Hepatocyte (in vitro differentiated cells): ENCODE measurements at places on chromosomes 11 and 22. TPM values are rescaled to one million over a fixed set of nuclear protein-coding genes. Genes with fewer than 3 reads are reported as not detected.

- DNase-seq: peak; percentile 80
- no peak overlapping the region for H3K4me3 ChIP-seq
- H3K27me3 ChIP-seq: peaks cover 6% of the 10 kb centered on the region
- H3K36me3 ChIP-seq: no peaks in the 10 kb centered on the region
- H3K27ac ChIP-seq: no peak overlapping the region
Measured at GRCh38 chr11:131064373-131064991, 148.2 kb upstream of the SNX19 start.

DNA sequence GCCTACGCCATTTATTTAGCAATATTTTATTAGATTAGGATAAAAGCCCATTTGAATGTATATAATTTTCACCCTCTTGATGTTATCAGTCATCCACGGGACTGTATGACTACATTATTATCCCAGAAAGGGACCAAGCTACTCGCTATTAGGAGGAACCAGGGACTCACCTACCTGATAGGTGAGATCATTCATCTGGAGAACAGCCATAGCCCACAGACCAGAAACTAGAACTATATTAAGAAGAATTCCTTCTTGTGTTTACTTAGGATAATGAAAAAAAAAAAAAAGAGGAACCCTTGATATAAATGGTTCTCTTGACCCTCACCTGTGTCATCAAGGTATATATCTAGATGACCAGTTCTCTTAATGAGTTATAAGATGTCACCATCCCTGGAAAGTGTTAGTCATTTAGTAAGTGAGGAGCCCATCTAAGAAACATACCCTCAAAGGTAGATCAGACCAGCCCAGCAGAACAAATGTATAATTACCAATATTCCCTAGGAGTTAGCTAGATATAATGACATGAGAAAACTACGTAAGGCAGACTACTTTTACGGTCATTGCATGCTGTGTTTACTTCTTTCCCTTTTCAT, 8.0 kb downstream of the SIK3 start:
- H3K36me3 ChIP-seq: no peaks in the 10 kb centered on the region
- no peaks in the 10 kb centered on the region for H3K27me3 ChIP-seq
- H3K4me1 ChIP-seq: peaks cover 13% of the 10 kb centered on the region
- DNase-seq: no peak

GRCh38 chr11:83070731-83071566, 748 bp downstream of the RAB30 start:
- no peaks in the 10 kb centered on the region for H3K27me3 ChIP-seq
- peak overlapping the region; percentile 10 for H3K4me3 ChIP-seq
- H3K36me3 ChIP-seq: no peaks in the 10 kb centered on the region
- H3K4me1 ChIP-seq: peaks cover 25% of the 10 kb centered on the region

- DNase-seq: no peak
- H3K4me1 ChIP-seq: peaks cover 7% of the 10 kb centered on the region
- no peak overlapping the region for H3K27ac ChIP-seq
- no peaks in the 10 kb centered on the region for H3K27me3 ChIP-seq
Measured at GRCh38 chr11:66625041-66625751, 8.8 kb downstream of the RBM14 start.

DNA sequence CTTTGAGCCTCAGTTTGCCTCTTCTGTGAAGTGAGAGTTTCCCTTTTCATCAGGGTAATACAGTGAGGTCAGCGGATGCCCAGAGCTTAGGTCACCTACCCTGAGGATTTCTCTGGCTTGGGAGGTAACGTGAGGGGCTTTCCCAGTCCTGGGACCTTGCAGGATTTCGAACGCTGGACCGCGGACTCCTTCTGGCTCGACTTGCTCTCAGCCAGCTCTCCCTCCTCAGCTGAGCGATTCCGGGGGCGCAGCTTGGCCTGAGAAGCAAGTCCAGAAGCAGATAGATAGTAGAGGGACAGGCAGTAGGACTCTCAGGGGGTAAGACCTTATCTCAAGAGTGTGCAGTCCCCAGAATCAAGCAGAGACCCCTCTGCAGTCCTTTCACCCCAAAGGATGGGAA, 24.0 kb downstream of the TNKS1BP1 start:
- H3K27me3 ChIP-seq: no peaks in the 10 kb centered on the region
- peaks cover 6% of the 10 kb centered on the region for H3K4me1 ChIP-seq
- no peak for DNase-seq
- peaks cover 10% of the 10 kb centered on the region for H3K36me3 ChIP-seq

DNA sequence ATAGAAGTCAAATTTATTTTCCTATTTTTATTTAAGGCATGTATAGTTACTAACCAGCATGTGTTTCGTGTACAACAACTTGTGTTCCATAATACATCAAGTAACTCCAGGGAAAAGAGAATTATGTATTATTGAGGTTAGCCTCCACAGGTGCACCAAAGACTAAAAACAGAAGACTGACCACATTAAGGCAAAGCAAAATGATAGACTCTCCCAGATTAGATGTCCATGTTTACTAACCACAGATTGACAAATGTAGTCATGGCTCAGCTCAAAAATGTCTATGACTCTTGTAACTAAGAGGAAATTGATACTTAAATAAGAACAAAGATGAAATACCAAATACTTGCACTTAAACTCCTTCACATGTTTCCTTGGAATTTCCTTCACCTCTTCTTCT, 238.5 kb downstream of the METTL15 start:
- H3K27ac ChIP-seq: no peak overlapping the region
- DNase-seq: no peak
- no peak overlapping the region for H3K4me3 ChIP-seq
- no peaks in the 10 kb centered on the region for H3K36me3 ChIP-seq

DNA sequence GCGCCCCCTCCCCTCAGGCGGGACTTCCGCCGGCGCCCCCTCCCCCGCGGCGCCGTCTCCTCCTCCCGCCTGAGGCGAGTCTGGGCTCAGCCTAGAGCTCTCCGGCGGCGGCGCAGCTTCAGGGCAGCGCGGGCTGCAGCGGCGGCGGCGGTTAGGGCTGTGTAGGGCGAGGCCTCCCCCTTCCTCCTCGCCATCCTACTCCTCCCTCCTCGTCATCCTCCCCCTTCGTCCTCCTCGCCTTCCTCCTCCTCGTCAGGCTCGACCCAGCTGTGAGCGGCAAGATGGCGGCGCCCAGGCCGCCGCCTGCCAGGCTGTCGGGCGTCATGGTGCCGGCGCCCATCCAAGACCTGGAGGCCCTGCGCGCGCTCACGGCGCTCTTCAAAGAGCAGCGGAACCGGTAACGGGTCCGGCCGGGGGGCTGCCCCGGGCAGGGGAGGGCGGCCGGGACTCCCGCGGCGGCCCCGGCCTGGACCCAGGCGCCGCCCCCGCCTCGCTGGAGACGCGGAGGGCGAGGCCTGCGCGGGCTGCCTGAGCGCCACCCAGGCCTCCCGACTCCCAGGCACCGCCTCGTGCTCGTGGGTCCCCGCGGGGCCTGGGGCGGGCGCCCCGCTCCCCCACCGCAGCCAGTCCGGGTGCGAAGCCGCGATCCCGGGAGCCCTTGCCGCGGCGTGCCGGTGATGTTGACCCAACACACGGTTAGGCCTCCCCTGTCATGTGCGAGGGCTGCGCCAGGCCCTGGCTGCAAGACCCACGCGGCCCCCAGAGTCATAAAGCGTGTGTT, at the start of gene ATXN10:
Gene ATXN10, plus strand, starts transcription at position 52 of the 781 bp plus-strand sequence. Its CDS starts 230 bp downstream, at position 282.
- no peaks in the 10 kb centered on the region for H3K27me3 ChIP-seq
- peak within 1 kb of the TSS; percentile 83 for H3K4me3 ChIP-seq
- peak; percentile 89 for DNase-seq
- peak within 1 kb of the TSS; percentile 95 for H3K27ac ChIP-seq
- H3K4me1 ChIP-seq: peaks cover 15% of the 10 kb centered on the region

GRCh38 chr11:111645657-111646316, 43.5 kb downstream of the SIK2 start:
- no peaks in the 10 kb centered on the region for H3K36me3 ChIP-seq
- H3K4me3 ChIP-seq: no peak overlapping the region
- no peak overlapping the region for H3K27ac ChIP-seq
- DNase-seq: no peak
- H3K27me3 ChIP-seq: no peaks in the 10 kb centered on the region
- H3K4me1 ChIP-seq: no peaks in the 10 kb centered on the region

RNH1 gene
- 199 and 200 TPM in 2 replicates for polyA plus RNA-seq

PNPLA5 gene
- 0.11 and 0.45 TPM in 2 replicates for polyA plus RNA-seq

SLC25A18 gene
- polyA plus RNA-seq: 3.5 and 4.3 TPM in 2 replicates

DDX10 gene
- 9.6 and 14.5 TPM in 2 replicates for polyA plus RNA-seq

CD3E gene
- not detected in 2 replicates for polyA plus RNA-seq

ACTN3 gene
- polyA plus RNA-seq: 0.09 and 0.58 TPM in 2 replicates

NEFH gene
- 0.98 TPM in 1 of 2 replicates, not detected in the other for polyA plus RNA-seq
